ENCODE measurements at places on chromosomes 7 and 10.
A peak's percentile ranks its signal among the peaks of the same experiment; 100 is the strongest.

DNA sequence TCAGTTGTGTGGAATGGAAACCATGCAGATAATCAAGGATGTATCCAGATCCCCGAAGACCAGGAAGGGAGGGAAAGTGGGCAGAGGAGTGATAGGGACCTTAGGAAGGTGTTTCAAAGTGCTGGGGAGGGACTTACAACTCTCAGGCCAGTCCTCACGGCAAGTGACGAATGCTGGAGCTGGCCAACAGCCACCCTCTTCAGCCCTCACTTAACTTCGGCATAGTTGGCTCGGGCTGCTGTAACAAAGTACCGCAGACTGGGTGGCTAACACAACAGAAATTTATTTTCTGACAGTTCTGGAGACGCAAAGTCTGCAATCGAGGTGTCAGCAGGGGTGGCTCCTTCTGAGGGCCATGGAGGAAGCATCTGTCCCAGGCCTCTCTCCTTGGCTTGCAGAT lies 265.9 kb upstream of the YAE1 start:
- no peak for DNase-seq

GRCh38 chr10:13636776-13637175 lies 50.0 kb downstream of the PRPF18 start:
- no peak for DNase-seq

DNA sequence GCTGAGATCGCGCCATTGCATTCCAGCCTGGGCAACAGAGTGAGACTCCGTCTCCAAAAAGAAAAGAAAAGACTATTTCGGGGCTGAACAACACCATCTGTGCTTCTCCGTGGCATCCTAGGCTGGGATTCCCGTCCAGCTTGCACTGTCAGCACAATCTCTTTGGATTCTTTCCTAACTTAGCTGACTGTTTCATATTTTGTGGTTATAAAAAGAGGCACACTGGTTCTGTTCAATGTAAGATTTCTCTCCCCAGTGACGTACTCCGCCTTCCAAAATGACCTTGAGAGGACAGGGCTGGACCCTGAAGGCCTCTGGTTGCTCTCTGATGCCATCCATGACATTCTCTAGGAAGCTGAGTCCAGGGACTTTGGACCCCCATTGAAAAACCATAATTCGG lies 8.8 kb downstream of the ZNHIT1 start:
- DNase-seq, result no peak

DNA sequence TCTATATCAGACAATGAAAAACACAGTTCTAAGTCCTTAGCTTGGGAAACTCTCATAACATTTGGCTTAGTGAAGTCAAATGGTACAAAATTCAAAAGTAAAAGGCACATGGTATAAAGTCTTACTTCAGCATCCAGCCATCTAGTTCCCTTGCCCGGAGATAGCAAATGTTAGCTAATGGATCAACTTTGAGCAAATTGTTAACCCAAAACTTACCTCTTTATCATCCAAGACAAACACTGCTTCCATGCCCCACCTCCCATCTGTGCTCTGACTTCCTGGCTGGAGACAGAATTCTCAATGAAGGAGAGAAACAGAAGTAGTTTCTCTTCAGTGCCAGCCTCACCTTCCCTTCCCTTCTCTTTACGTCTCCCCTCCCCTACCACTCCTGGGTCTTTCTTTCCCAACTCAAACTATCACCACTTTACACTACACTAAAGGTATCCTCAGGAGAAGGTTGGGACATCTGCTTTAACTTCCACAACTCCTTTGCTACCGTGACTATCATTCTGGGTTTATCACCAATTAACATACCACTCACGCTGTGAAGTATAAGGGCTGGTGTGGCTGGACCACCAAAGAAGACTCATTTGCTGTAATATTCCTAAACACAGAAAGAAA lies 21.2 kb upstream of the ZNRF2 start:
- no peak for DNase-seq

GRCh38 chr7:155965010-155965409 lies 152.7 kb upstream of the SHH start:
- no peak for DNase-seq

GRCh38 chr7:117110480-117111315 lies 157.4 kb downstream of the ST7 start:
- DNase-seq, result peak; percentile 59

DNA sequence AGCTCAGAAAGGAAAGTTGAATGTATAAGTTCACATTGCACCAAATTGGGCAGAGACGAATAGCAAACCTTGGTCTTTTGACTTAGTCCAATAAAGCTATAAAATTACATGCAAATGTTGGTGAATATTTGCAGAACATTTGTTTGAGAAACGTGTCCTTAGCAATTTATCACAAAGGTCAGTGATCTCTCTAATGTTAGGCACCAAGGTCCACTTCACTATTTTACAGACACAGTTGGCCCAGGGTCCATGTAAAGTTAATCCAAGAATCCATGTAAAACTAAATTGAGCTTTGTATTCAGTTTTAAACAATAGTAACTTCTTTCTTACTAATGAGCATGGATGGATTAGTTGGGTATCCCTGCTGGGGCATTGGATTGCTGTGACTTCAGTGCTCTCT lies 617.7 kb downstream of the NRG3 start:
- no peak for DNase-seq

DNA sequence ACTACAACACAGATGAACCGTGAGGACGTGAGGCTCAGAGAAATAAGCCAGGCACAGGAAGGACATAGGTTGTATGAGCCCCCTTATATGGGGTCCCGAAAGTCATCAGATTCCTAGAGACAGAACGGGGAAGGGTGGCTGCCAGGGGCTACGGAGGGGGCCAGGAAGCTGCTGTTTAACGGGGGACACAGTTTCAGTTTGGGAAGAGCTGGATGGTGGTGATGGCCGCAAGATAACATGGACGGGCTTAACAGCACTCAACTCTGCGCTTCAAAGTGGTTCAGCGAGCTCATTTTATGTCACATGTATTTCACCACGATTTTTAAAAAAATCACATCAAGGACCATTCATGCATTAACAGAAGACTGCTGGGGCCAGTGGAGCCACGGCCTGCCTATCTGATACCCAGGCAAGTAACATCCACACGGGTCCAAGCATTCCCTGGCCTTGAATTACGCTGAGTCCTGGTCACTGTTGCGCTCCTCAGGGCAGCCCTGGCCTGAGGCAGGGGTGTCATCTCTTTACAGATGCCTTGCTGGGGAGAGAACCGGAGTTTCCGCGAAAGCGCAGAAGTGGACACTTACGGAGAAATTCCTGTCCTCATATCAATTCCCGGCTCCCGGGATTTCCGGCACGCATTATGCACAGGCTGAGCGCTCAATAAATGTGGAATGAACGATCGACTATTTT lies 1.5 kb downstream of the CARD11 start:
- no peak for DNase-seq

Measured in CD4-positive, alpha-beta T cell treated with Interleukin-12 subunit alpha and Interleukin-12 subunit beta, for 1 hour (primary cell).